ENCODE measurements at places on chromosomes 5 and 9.

DNA sequence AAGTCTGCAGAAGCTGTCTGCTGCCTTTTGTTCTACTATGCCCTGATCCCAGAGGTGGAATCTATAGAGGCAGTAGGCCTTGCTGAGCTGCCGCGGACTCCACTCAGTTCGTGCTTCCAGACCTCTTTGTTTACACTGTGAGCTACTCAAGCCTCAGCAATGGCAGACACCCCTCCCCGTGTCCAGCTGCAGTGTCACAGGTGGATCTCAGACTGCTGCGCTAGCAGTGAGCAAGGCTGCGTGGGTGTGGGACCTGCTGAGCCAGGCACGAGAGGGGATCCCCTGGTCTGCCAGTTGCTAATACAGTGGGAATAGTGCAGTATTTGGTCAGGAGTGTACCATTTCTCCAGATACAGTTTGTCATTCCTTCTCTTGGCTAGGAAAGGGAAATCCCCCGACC, 99.6 kb downstream of the SLCO4C1 start:
- DNase-seq, result no peak

DNA sequence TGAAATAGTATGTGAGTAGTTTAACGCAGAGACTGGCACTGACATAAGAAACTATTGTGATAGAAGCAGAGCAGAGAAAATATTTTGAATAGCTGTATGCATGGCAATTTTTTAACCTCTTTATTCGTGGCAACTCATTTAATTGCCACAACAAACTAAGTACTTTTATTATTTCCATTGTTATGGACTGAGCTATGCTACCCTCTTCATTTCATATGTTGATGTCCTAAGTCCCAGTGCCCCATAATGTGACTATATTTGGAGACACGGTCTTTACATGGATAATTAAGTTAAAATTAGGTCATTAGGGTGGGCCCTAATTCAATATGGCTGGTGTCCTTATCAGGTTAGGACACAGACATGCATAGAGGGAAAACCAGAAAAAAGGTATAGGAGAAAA, 86.1 kb upstream of the PRSS3 start:
- DNase-seq, result no peak

GRCh38 chr5:170570476-170570875, 66.7 kb downstream of the KCNIP1 start:
- DNase-seq, result no peak

DNA sequence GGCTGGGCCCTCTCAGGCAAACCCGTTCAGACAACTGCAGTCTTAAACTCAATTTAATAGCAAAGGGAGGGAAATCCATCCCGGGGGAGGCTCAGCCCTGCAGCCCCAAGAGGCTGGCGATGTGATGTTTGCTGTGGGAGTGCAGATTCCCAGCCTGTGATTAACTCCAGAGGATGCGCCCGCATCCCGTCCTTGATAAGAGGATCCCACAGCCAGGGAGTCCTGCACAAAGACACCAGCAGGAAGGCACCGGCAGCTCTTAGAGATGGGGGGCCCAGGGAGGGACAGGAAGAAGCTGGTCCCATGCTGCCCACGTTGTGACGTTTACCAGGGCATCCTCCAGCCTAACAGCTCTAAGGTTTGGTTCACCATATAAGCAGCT, 64.7 kb downstream of the MRPL36 start:
- DNase-seq, result no peak

DNA sequence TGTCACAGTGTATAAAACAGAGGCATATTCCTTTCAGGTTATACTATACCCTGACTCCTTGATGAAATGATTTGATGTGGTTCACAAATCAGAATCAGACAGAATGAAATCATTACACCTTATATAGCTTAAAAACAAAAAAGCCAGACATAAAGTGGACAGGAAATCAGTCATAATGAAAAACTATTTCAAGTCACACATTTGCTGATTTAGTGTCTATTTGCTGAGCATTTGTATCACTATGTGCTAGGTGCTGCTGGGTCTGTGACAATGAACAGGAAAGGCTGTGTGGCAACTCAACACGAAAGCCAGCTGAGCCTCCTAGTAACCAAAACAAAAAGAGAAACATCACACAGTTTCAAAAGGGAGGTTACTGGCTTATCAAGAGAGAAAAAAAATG, 194.0 kb downstream of the EFNA5 start:
- no peak for DNase-seq

GRCh38 chr5:149849280-149849965, 95.2 kb downstream of the PDE6A start:
- DNase-seq, result no peak

DNA sequence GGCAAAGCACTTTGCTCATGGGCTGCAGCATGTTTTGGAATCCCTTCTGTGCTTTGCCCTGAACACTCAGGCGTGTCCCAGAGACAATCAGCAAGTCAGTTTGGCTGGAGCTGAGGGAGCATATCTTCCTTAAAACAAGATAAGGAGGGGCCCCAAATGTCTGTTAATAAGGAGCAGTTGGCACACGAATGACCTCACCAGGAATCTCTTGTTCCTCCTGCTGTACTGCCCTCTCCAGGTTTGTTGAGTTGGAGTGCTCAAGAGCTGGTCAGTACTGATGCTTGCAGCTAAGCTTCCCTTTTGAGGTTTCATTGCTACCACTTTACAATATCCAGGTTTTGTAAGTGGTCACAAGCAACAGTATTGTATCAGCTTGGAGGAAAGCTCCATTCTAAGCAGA, 101.3 kb upstream of the EGFLAM start:
- no peak for DNase-seq

- peak; percentile 77 for DNase-seq
Observed at GRCh38 chr9:83066771-83067170, 3.8 kb upstream of the RASEF start.

GRCh38 chr9:131346559-131346958, 47.3 kb upstream of the PRRC2B start:
- DNase-seq, result no peak

DNA sequence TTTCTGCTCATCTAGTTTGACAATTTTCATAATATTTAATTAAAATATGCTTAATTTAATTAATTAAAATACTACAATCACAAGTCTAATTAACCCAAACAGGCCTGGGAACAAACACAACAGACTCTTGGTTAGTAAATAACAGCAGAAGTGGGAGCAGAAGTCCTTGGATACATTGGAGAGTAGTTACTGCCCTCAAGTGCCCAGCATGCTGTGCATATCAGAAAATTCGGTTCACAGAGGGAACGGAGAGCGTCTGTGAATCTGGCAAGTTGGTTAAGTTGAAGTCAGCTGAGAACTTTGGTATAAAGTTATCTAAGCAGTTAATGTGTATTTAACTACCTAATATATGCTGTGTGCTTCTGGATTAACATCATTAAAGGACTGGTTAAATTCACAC, 87.0 kb upstream of the ATG10 start:
- no peak for DNase-seq

GRCh38 chr9:73183917-73184861, 32.5 kb downstream of the ANXA1 start:
- DNase-seq, result peak; percentile 88

GRCh38 chr5:69212022-69212421, 22.6 kb downstream of the CENPH start:
- DNase-seq, result no peak

DNA sequence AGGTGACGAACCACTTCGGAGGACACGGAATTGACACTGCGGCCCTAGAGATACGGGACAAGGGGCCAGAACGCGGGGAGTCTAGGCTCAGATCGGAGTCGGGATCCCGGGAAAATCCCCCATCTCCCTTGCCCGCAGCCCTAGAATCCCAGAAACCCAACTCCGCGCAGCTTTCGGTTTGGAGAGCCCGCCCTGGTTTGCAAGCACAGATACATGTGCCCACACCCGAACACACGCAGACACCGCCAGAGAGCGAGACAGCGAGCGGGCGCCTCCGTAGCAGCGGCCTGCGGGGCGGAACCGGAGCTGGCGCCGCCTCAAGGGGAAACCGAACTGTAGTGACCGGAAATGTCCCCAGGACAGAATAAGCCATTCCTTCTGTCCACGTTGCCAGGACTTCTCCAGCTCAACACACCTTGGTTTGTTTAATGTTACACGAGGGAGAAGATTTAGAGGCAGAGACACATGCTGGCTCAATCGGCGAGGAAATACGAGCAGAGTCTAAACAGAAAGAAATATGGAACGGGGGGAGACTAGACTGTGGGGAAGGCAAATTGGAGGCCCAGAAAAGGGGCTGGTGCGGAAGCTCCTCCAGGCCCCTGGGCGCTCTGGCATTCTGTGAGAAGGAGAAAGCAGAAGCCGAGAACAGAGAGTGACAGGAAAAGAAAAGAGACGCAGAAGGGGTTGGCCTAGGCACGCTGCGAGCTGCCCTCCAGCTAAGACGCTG, 2.9 kb upstream of the PAX5 start:
- DNase-seq, result peak; percentile 61

GRCh38 chr9:129725795-129726251, 27.0 kb downstream of the PTGES start:
- peak; percentile 80 for DNase-seq

All from adipocyte (in vitro differentiated cells).